ENCODE measurements at places on chromosomes 4 and X. TPM values are rescaled to one million over a fixed set of nuclear protein-coding genes. Genes with fewer than 3 reads are reported as not detected.

Gene PITX2
- total RNA-seq: not detected

Gene CD38
- 22.0 TPM for total RNA-seq

Gene C1GALT1C1
- total RNA-seq: 63.7 TPM

Gene CCDC120
- 0.85 TPM for total RNA-seq

Gene KIF4A
- 29.6 TPM for total RNA-seq

Gene SPINK2
- not detected for total RNA-seq

Gene ATP8A1
- total RNA-seq: 16.7 TPM

Gene SCML2
- total RNA-seq: 1.9 TPM

Gene ZGRF1
- 12.9 TPM for total RNA-seq

Gene ADAM29
- total RNA-seq: not detected

Gene GIMD1
- total RNA-seq: not detected

Gene SPANXN4
- total RNA-seq: not detected

Gene PFKFB1
- not detected for total RNA-seq

Gene MAP7D2
- total RNA-seq: 0.17 TPM

Gene PDCL2
- not detected for total RNA-seq

Gene FAM241A
- 19.2 TPM for total RNA-seq

Gene GLRA2
- total RNA-seq: not detected

Gene SSX3
- total RNA-seq: not detected

Gene CXCL8
- total RNA-seq: 47.1 TPM

Gene MSANTD1
- 0.19 TPM for total RNA-seq

Gene PWWP3B
- not detected for total RNA-seq

Gene JAKMIP1
- total RNA-seq: not detected

Gene SLAIN2
- 19.9 TPM for total RNA-seq

Gene FRG2
- not detected for total RNA-seq

Gene ERVMER34-1
- total RNA-seq: 0.14 TPM

Gene USP51
- total RNA-seq: 1.9 TPM

Gene ADAD1
- total RNA-seq: not detected

Gene SH3BP2
- 26.4 TPM for total RNA-seq

Gene SHROOM2
- 8.8 TPM for total RNA-seq

Gene NPY2R
- total RNA-seq: not detected

Gene BEX5
- total RNA-seq: not detected

Gene MSX1
- 9.0 TPM for total RNA-seq

Gene PCSK1N
- 0.42 TPM for total RNA-seq

Gene HSFX2
- 0.37 TPM for total RNA-seq

Gene CHRDL1
- total RNA-seq: 0.09 TPM

Gene PAGE1
- total RNA-seq: not detected

Gene TXK
- total RNA-seq: 0.23 TPM

Gene PTCHD1
- not detected for total RNA-seq
